ENCODE measurements at places on chromosomes 5 and 9. TPM values are rescaled to one million over a fixed set of nuclear protein-coding genes. Genes with fewer than 3 reads are reported as not detected.

GRCh38 chr5:137631453-137631852, 104.4 kb downstream of the KLHL3 start:
- no peak for DNase-seq

The ADAMTS19 gene
- total RNA-seq = not detected

GRCh38 chr5:64158827-64159226, 6.8 kb upstream of the RNF180 start:
- no peak for DNase-seq

The STK32A gene
- 5.3 TPM for total RNA-seq

GRCh38 chr5:78689540-78690252, 41.1 kb upstream of the LHFPL2 start:
- no peak for DNase-seq

DNA sequence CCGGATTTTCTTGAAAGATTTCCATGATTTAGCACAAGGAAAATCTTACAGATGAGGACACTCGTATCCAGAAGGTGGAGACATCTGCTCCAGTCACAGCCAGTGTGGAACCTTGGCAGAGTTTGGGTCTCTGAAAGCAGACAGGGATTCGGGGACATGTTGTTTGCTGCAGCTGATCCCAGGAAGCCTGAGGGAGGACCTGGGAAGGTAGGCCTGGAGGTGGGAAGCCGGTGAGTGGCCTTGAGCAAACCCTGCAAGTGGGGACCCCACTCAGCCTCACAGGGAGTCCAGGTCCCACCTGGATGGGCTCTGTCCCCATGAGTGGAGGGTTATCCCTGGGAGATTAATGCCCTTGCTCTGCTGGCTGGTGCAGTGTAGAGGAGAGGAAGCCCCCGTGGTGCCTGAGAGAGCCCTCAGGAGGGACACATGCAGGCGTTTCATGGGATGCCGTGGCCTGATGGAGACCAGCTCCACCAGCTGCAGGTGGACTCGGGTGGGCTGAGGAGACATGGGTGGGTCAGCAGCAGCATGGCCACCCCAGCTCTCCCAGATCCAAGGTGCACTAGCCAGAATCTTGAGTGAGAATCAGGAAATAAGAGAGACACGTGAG, 7.8 kb downstream of the MRPS2 start:
- DNase-seq = peak; percentile 27

- peak; percentile 55 for DNase-seq
Measured at GRCh38 chr5:180601591-180602480, 10.5 kb upstream of the SCGB3A1 start.

The DND1 gene
- total RNA-seq = 3.2 TPM

DNA sequence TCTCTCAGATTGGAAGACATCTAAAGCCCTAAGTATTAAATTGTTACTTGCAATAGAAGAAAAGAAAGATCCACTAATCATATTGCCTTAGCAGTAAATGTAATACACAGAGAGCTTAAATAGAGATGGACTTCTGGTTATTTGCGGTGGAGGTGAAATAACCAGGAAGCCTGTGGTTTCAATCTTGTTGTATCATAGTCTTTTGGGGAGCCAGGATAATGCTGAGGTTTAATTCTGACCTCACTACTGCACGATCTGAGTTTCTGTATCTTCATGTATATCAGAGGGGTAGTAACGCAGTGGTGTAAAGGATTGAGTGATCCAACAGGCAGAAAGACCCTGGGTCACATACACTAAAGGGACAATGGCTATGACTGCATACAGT, 71.7 kb downstream of the ANKRD55 start:
- DNase-seq = no peak

Measured in suprapubic skin (tissue), 4 donors.